Stimulated activated CD8-positive, alpha-beta memory T cell treated with anti-CD3 and anti-CD28 coated beads, Interleukin-4, amount 100 ng/mL, for 1 hour (primary cell): ENCODE measurements at places on chromosomes 6 and 20.

DNA sequence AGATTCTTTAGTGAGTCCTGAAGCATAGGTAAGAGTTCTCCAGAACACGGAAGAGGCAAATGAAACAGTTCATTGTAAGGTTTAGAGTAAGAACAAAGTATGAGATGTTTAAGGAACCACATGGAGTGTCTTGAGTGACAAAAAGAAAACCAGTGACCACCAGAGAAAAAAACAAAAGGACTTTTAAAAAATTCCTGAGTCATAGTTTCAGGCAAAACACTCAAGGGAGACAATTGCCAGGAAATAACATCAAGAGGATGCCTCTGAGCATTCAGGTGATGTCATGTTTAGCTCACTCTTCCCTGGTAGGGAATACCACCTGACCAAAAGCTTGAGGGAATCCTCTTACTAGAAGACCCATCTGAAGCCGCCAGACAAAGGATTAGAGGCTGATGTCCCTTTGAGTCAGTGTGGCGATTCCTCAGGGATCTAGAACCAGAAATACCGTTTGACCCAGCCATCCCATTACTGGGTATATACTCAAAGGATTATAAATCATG, 110.3 kb downstream of the COL19A1 start:
- no peak for DNase-seq

- no peak for DNase-seq
Observed at GRCh38 chr6:38287487-38287886, 352.2 kb downstream of the BTBD9 start.

GRCh38 chr6:113380591-113380990, 476.6 kb upstream of the MARCKS start:
- DNase-seq = no peak

DNA sequence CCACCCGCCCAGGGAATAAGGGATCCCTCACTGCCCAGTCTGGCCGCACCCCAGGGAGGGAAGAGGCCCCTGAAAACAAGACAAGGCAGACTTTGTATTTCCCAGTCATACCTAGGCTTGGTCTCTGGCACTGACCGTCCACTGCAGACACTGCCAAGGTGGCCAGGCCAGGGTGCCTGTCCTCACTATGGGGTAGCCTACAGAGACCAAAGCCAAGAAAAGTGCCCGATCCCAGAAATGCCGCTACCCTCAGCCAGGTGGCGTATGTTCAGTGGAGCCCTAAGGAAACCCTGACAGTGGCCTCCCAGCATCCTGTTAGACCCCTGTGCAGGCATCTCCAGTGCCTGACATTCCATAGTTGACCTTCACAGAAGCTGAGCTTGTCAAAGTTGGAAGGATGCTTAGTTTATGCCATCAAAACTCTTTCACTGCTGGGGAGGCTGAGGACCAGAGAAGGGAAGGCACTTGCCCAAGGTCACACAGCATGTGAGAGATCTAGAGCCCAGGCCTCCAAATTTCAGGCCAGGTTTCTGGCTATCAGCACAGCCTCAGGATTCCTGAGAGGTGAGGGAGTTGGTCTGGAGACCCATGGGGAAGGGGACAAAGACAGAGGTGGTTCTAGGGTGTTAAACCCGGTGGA, 2.5 kb downstream of the SCRT2 start:
- DNase-seq = no peak

GRCh38 chr6:152173321-152173720, 365.8 kb downstream of the ESR1 start:
- DNase-seq = no peak

DNA sequence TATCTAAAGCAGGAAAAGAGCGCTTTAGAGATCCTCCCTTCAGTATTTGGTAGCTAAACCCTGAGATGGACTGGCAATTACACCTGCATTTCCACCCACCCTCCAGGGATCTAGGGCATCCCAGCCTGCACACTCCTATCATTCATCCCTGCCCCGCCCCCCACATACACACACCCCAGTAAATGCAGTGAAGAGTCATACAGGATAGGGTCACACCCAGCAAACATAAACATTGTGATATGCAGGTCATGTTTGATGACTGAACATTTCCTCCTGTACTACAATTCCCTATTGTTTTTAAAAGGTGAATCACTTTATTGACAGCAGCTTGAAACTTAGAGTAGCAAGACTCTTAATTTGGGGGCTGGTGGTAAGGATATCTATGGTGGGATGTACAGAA, 112.9 kb downstream of the FOXO3 start:
- no peak for DNase-seq
